ENCODE measurements at places on chromosomes 7 and 10.

DNA sequence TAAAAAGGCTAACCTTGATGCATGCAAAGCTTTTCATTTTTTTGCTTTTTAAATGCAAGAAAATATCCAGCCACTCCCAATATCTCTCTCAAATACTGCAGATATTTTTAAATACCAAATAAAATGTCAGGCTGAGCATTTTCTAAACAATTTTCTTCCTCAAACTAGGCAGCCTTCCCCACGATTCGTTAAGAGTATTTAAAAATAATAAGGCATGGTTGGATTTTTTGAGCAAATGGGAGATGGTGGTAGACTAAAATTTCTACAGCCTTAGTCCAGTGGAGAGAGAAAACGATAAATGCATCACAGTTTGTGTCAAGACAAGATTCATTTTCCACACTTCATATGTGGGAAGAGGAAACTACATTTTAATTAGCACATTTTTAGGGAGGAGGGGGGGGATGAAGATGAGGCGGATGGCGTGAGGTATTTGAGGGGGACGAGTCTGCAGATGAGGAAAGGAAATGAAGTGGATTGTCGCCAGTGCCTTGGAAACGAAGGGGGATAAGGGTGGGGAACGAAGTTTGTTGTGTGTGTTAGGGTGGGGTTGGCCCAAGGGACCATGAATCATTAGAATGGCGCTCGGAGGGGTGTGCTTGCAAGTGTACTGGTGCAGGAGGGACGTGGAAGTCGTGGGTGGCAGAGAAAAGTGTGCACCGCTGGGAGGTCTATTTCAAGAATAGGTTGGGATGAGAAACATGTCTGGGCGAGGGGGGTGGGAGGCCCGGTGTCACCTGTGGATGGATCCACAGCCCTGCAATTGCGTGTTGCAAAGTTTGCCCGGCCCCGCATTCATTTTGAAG, 1.2 kb upstream of the ADD3 start:
- no peak for DNase-seq

DNA sequence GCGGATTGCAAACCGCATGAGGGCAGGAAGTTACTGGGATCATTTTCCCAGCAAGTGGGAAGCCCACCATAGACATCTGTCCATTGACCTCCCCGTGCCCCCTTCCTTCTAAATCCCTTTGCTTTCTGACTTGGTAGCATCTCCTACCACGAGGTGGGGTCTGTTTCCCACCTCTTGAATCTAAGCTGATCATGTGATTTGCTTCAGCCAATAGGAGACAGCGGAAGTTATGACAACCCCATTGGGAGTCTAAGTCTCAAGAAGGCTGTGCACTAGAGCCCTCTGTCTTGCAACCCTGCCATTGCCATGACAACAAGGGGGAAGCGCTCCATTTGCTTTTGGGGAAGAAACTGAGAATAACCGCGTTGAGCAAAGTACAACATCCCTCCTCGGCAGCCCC, 39.2 kb upstream of the CARD11 start:
- DNase-seq = no peak

- no peak for DNase-seq
These were observed 1.5 kb downstream of the TRIL start for GRCh38 chr7:28956608-28957063.

- no peak for DNase-seq
These were observed 13.6 kb upstream of the SVIL start for GRCh38 chr10:29648114-29648982.

DNA sequence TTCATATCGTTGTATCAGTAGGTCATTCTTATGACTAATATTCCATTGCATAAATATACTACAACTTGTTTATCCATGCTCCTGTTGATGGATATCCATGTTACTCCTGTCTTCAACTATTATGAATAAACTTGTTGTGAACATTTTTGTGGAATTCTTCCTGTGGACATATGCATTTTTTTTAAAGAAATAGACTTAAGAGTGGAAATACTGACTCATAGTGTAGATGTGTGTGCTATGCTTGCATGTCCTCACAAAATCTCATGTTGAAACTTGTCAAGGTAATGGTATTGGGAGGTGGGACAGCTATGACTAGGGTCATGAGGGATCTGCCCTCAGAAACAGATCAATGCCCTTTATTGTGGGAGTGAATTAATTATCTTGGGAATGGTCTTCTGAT, 240.5 kb upstream of the PRSS58 start:
- DNase-seq = no peak

DNA sequence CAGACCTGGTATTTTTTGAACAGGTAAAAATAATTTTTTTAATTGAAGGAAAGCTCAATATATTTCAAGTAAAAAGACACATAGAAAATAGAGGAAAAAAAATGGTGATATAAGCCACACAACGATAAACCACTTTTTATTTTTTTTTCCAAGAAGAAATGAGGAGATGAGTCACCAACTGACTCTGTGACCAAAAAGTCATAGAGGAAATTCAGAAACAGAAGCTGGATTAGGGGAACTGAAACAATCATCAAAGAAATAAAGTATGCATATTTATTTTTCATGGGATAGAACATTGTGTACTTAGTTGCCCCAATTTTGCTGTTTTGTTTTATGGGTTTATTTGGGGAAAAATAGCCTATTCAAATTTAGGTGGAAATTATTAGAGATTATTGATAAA, 176.8 kb upstream of the AGR3 start:
- no peak for DNase-seq

- no peak for DNase-seq
These were observed 23.7 kb upstream of the NUB1 start for GRCh38 chr7:151317936-151318335.

- no peak for DNase-seq
These were observed 26.0 kb downstream of the PRSS2 start for GRCh38 chr7:142796501-142797390.

DNA sequence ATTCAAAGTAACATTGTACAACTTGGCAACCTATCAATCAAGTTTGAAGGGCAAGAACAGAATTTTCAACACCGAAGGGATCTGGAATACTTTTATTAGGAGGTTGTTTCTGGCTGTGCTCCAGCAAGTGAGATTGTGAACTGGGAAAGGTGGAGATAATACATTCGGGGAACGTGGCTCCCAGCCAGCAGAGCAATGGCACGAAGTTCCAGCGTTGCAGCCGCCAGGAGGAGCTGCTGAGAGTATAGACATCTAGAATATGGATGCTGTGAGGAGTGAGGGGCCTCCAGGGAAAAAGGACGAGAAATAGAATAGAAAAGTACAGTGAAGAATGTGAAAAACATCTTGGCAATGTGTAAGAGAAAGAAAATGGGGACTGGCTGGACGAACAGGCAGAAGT, 69.5 kb downstream of the TCERG1L start:
- DNase-seq = no peak
